NCI-H2081 treated with DMSO at 0.1 percent for 48 hours (cell line): ENCODE measurements at places on chromosomes 16 and 17.

- DNase-seq, result no peak
These were observed 12.1 kb downstream of the CDR2L start for GRCh38 chr17:74999523-74999922.

- DNase-seq, result no peak
These were observed 109.0 kb downstream of the HS3ST3A1 start for GRCh38 chr17:13492737-13493122.

DNA sequence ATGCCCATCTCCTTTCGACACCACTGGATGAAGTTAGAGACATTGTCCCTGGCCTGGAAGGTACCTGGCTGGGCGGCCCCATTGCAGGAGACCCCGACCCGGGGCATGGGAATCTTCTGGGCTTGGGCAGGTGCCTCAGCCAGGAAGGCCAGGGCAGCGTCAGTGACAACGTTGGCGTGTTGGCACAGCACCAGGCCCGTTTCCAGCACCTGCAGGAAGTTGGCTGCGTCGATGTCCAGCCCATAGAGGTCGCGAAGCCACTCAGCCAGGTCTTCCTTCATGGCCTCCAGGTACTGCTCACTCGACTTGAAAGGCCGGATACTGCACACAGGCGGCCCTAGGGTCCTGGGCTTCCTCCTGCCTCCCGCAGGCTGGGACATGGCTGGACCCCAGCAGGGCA is 568 bp downstream of the GAS2L2 start:
- no peak for DNase-seq

GRCh38 chr17:82933911-82934310 is 94.1 kb upstream of the ZNF750 start:
- no peak for DNase-seq

DNA sequence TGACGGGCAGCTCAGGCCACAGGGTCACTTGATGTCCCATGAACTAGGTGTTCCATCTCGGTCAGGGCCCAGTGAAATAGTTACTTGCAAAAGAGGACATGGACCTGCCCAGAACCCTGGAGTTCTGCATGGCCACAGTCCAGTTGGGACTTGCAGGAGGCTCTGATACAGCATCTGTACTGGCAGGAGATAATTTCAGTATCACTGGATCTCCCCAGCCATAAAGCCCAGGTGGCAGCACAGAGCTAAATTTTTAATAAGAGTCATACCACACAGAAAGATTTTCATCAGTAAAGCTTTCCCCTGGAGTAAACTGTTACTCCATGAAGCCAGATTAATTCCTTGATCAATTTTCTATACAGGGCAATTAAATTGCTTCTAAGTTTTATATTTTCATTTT is 18.0 kb upstream of the SLC16A5 start:
- DNase-seq, result no peak

DNA sequence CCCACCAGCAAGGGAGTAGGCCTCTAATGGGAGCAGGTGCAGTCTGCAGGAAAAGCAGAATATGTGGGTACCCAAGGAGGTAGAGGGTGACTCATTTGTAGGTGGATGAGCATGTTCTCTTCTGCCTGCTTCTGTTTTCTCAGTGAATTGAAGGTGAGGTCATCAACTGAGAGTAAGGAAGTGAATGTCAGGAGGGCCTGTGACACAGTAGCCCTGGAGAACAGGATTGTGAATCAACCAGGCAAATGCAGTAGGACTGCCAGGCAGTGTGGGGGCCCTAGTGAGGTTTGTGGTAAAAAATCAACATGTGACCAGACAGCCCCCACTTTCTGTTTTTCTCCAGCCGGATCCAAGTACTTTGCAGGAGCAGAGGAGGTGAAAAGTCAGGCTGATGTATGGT is 150.5 kb upstream of the SOX9 start:
- no peak for DNase-seq
